ENCODE measurements at places on chromosomes 3 and 15. TPM values are rescaled to one million over a fixed set of nuclear protein-coding genes. Genes with fewer than 3 reads are reported as not detected.

The PLA1A gene
- total RNA-seq, result 0.21 TPM

The ISLR gene
- total RNA-seq, result not detected

The OSBPL10 gene
- 15.5 TPM for total RNA-seq

The ZNF710 gene
- 14.5 TPM for total RNA-seq

The FAM98B gene
- total RNA-seq, result 9.7 TPM

The CLSTN2 gene
- 0.02 TPM for total RNA-seq

The CFAP91 gene
- 0.29 TPM for total RNA-seq

The NR2F2 gene
- total RNA-seq, result 24.3 TPM

The LRRC3B gene
- not detected for total RNA-seq

The CLDN18 gene
- not detected for total RNA-seq

The GHSR gene
- total RNA-seq, result not detected

The CHRM5 gene
- not detected for total RNA-seq

The VPS33B gene
- total RNA-seq, result 26.6 TPM

The STRIT1 gene
- total RNA-seq, result not detected

The GLT8D1 gene
- 39.2 TPM for total RNA-seq

The OR5K2 gene
- total RNA-seq, result not detected

All from A549 treated with ZK216348 at 1 μM for 4 hours (cell line).